CMK (cell line): ENCODE measurements at places on chromosomes 16 and 17.
A peak's percentile ranks its signal among the peaks of the same experiment; 100 is the strongest.

- no peak for DNase-seq
Observed at GRCh38 chr16:73034374-73034773, 13.6 kb downstream of the ZFHX3 start.

DNA sequence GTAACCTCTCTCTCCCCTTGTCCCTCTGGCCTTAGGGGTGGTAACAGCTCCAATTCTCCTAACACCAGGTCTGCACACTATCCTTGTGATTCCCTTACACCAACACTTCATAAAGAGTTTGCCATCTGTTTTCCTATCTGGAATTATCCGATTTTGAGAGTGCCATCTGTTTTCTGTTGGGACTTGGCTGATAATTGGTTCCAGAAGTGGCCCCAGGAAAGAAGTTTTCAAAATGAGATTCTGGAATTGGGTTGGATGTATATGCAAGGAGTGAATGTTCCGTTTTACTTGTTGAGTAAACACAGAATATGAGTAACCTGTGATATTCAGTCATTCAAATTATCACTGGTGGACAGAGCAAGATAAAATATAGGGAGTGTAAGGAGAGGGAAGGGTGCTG, 134.1 kb upstream of the HS3ST3A1 start:
- DNase-seq, result no peak

GRCh38 chr17:51298508-51299371, 38.4 kb downstream of the UTP18 start:
- peak; percentile 7 for DNase-seq

DNA sequence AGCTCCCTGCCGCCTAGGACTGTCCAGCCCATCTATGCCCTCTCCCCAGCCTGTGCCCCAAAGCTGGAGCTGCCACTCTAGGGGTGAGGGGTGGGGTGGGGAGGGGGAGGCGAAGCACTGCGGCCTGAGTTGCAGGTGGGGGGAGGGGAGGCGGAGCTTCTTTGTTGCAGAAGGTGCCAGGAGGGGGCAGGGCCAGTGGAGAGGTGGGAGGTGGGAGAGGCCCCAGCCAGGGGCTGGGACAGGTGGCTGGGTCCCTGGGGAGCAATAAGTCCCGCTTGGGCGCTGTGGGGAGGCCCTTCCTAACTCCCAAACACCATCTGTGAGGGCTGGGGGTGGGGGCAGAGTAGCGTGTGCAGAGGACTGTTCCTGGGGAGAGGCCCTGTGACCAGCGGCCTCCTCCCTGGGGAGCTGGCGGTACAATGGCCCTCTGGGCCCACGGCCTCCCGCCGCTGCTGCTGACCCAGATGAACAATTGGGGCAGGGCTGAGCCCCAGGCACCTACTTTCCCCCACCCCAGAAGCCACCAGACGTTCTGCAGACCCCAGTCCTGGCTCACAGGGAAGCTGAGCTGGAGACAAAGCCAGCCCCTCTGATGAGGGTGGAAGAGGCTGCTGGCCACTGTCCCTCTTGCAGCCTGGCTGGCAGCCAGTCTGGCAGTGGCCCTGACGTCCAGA, 2.2 kb upstream of the NTN3 start:
- no peak for DNase-seq

DNA sequence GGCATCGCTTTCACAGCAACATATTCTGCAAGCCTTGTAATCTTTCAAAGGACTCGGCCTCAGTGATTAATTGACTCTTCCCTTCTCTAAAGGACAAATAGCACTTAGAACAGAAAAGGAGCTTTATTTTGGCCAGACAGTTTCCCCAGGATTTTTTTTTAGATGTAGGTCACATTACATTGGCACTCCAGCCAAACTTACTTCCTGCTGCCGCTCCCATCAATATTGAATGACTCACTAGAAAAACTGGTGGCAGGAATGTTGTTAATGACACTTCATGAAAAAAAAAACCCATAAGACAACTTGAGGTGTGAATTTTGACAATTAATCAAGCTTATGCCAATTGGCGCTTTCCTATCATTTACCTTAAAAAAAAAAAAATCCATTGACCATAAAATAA, 432.6 kb downstream of the TOX3 start:
- no peak for DNase-seq

DNA sequence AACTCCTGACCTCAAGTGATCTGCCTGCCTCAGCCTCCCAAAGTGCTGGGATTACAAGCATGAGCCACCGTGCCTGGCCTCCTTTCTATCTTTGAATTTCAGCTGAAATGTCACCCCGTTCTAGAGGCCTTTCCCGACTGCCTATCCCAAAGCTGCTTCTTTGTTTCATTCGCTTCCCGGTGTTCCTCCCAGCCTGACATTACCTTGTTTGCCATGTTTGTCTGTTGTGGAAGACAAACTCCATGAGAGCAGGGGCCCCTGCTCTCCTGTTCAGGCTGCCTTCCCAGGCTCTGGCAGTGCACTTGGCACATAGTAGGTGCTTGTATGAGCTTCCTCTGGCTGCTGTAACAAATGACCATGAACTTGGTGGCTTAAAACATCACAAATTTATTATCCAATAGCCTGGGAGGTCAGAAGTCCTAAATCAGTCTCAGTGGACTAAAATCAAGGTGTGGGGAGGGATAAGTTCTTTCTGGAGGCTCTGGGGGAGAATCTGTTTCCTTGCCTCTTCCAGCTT, 2.6 kb upstream of the CCL22 start:
- no peak for DNase-seq

DNA sequence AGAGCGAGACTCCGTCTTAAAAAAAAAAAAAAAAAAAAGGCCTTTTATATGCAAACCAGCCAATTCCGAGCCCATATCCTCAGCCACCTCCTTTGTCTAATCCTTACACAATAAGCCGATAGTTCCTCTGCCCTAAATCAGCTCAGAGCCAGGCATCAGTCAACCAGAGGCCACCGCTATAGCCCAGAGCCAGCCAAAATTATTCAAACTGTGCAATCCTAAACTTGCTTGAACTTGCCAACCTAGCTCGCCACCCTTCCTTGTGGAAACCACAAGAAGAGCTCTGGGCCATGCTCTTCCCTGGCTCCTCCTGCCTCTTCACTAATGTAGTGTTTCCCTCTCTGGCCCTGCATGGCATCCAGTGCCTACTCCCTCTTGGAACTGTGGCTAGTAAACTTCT, 17.7 kb downstream of the ITGAL start:
- DNase-seq, result no peak

DNA sequence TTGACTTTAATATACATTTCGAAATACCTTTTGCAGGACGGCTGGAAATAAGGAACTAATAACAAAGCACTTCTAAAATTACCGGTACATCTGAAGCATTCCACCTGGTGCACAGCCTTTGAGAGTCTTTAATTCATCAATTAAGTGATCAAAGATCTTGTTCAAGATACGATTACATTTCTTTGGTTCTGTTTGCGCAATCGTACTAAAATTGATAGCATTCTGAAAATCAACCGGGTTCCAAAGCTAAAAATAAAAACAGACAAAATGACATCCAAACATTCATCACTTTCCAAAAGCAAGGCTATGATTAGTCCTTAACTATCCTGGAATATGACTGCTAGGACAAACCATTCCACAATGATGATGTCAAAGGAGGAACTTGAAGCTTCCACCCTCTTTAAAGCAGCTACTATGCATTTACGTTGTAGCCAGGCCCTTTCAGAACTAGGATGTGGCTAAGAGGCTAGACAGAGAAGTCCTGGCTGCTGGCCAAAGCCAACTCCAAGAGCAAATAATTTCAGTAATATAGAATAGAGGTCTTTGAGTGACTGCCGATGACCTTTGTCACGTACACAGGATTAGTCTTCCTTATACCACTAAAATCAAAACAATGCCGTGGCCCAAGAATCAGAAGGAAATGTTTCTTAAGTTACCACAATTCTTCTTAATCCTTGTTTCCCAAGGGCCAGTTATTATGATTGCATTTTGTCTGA, 299.8 kb upstream of the PSMD7 start:
- no peak for DNase-seq

- no peak for DNase-seq
Observed at GRCh38 chr16:61471737-61472136, 564.5 kb downstream of the CDH8 start.

DNA sequence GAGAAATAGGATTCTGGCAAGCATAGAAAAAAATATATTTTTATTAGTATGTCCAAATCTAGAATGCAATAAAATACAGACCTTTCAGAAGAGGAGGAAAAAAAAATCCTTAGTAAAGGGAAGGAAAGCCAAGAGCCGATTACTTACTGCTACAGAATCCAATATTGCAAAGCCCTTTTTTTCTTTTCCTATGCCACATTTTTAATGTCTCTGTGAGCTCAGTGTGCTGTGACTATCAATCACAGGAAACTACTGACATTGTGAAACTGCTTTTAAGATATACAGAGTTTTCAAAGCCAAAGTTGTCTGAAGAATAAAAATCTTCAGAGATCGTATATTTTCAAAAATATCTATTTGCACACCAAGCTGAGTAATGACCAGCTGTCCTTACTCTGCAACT, 120.4 kb downstream of the CHD9NB start:
- no peak for DNase-seq

DNA sequence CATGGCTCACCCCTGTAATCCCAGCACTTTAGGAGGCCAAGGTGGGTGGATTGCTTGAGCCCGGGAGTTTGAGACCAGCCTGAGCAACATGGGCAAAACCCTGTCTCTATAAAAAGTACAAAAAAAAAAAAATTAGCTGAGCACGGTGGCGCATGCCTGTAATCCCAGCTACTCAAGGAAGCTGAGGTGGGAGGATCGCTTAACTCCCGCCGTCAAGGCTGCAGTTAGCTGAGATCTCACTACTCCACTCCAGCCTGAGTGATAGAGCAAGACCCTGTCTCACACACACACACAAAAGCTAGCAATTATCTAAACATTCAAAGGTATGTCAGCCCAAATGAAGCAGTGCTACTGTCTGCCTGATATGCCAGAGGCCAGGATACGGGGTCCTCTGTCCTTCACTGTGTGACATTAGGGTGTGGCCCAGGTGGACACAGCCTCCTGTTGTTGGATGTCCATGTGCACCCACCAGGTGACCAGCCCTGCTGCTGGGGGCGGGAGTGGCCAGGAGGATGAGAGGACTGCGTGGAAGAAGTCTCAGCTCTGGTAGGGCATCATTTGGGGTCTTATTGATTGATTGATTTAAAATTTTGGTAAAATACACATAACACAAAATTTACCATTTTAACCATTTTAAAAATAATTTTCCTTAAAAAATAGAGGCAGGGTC, 3.9 kb downstream of the NLRC3 start:
- no peak for DNase-seq

- no peak for DNase-seq
Observed at GRCh38 chr17:17181666-17182597, 24.2 kb downstream of the PLD6 start.

GRCh38 chr17:20999841-21000532, 42.8 kb downstream of the USP22 start:
- DNase-seq, result no peak
